ENCODE measurements at places on chromosomes 12 and 14.

DNA sequence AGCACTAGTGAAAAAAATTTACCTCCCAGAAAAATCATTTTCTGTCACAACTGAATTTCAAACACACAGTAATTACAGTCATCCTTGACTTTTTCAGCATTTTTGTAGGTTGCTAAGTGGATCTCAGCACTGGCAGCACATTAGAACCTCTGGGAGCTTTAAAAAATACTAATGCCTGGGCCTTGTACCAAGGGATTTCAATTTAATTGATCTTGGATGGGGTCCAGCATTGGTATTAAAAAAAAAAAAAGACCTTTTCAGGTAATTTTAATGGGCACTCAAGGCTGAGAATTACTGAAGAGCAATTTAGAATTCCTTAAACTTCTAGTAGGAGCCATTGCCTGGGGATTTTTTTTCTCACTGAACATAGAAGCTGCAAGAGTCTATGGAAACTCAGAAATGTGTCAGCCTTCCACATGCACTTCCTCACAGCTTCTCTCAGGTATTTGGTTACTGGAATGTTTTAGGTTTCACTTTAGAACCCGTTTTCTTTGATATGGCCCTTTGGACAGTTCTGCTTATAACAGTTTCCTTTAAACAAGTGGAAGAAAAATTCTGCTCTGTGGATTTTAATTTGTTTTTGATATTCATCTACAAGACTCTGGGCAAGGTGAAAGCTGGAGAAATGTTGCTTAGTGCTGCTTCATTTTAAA, 88.5 kb upstream of the DACT1 start:
- DNase-seq: no peak

DNA sequence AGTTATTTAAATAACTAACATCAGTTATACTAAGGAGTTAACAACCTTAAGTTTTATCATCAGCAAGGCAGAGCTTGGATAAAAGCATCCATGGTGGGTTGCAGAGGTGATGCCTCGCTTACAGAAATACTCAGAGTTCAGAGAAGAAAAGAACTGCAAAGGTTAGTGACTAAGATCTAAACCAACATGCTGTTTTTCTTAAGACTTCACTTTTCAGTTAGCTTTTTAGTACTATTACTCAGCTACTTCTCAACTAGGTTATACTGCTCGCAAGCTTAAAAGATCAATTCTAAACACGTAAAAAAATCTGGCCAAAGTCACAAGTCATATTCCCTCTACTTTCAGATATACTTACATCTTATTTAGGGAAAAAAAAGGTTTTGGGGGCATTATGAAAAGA, 2.8 kb downstream of the PPP1CC start:
- DNase-seq: peak; percentile 23

- DNase-seq: no peak
Observed at GRCh38 chr12:121189619-121190155, 20.2 kb upstream of the P2RX4 start.

DNA sequence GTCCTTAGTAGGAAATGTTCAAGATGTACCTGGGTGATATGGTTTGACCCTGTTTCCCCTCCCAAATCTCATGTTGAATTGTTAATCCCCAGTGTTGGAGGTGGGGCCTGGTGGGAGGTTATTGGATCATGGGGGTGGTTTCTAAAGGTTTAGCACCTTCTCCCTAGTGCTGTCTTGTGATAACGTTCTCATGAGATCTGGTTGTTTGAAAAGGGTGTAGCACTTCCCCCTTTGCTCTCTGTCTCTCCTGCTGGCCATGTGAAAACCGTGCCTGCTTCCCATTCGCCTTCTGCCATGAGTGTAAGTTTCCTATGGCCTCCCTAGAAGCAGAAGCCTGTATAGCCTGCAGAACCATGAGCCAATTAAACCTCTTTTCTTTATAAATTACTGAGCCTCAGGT, 353.0 kb upstream of the SFSWAP start:
- DNase-seq: no peak

- DNase-seq: no peak
Observed at GRCh38 chr14:82003426-82003825, 469.8 kb upstream of the SEL1L start.

Measured in stimulated activated CD8-positive, alpha-beta memory T cell treated with anti-CD3 and anti-CD28 coated beads, Interleukin-4, amount 100 ng/mL, for 48 hours (primary cell).